Osteoblast (primary cell): ENCODE measurements at places on chromosomes 13 and 19. TPM values are rescaled to one million over a fixed set of nuclear protein-coding genes. Genes with fewer than 3 reads are reported as not detected.
A peak's percentile ranks its signal among the peaks of the same experiment; 100 is the strongest.

Gene KLK12
- not detected in 2 replicates for total RNA-seq

Gene OR10H1
- total RNA-seq, result not detected in 2 replicates

Gene ZNF177
- 0.72 and 1.8 TPM in 2 replicates for total RNA-seq

GRCh38 chr13:51524312-51524711 is 60.0 kb upstream of the WDFY2 start:
- H3K4me3 ChIP-seq, result no peak overlapping the region
- no peak for DNase-seq
- H3K36me3 ChIP-seq, result no peaks in the 10 kb centered on the region
- H3K27ac ChIP-seq, result peak overlapping the region; percentile 87
- no peaks in the 10 kb centered on the region for H3K27me3 ChIP-seq
